ENCODE measurements at places on chromosomes 4 and X.

GRCh38 chrX:54223581-54223980 is 40.5 kb upstream of the FAM120C start:
- no peak for DNase-seq

- DNase-seq = peak; percentile 81
These were observed at the start of gene OPHN1 for GRCh38 chrX:68433155-68433980. TSS of gene OPHN1 (minus strand) at chrX:68433495. CDS start at chrX:68433020, 475 bp downstream.

DNA sequence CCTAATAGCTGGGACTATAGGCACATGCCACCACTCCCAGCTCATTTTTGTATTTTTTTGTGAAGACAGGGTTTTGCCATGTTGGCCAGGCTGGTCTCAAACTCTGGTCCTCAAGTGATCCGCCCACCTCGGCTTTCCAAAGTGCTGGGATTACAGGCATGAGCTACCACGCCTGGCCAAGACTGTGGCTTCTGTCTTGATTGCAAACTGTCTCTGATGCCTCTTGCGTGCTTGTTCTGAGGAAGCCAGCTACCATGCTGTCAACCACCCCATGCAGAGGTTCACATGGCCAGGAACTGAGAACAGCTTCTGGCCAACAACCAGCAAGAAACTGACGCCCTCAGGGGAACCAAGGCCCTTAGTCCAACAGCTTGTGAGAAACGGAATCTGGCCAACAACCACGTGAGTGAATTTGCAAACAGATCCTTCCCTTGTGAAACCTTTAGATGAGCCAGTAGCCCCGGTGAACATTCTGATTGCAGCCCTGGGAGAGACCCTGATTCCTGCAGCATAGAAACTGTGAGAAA is 71.2 kb downstream of the SUPT20HL2 start:
- peak; percentile 27 for DNase-seq

- no peak for DNase-seq
These were observed 14.3 kb upstream of the RAB9B start for GRCh38 chrX:103846386-103846785.

- DNase-seq = peak; percentile 24
These were observed 28.4 kb downstream of the RP2 start for GRCh38 chrX:46865281-46865680.

- DNase-seq = no peak
These were observed 3.1 kb downstream of the ZMYM3 start for GRCh38 chrX:71250841-71251240.

GRCh38 chrX:134551376-134552048 is 91.5 kb downstream of the HPRT1 start:
- peak; percentile 33 for DNase-seq

DNA sequence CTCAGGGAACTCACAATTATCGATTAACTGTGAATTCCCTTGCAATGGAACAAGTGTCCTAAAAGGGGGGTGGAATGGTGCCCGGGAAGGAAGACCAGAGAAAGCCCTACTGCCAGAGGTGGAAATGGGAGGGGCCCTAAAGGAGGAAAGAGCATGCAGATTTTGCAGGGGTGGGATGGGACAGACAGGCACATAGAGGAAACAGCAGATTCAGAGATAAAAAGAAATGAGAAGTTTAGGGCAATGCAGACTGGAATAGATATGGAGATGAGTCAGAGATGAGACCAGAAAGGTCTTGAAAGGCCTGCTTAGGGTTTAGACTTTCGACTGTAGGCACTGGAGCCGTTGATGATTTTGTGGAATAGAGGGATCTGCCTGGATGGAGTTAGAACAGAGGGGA is 57.4 kb upstream of the PITX2 start:
- no peak for DNase-seq

- peak; percentile 42 for DNase-seq
These were observed 55.6 kb downstream of the SPATA18 start for GRCh38 chr4:52106660-52107059.

GRCh38 chr4:187995322-187996207 is at the start of gene ZFP42:
TSS of gene ZFP42 (plus strand) at chr4:187995771. CDS start at chr4:188002808, 7,037 bp downstream.
- no peak for DNase-seq

- DNase-seq = no peak
These were observed at the start of gene SLC9B2 for GRCh38 chr4:103076747-103077347. TSS of gene SLC9B2 (minus strand) at chr4:103076761. CDS start at chr4:103067550, 9,211 bp downstream.

DNA sequence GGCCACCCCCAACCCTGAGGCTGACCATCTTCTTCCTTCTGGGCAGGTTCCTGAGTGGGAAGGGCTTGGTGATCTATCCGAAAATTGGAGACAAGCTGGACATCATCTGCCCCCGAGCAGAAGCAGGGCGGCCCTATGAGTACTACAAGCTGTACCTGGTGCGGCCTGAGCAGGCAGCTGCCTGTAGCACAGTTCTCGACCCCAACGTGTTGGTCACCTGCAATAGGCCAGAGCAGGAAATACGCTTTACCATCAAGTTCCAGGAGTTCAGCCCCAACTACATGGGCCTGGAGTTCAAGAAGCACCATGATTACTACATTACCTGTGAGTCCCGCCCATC is 9.7 kb downstream of the EFNB1 start:
- DNase-seq = no peak

- no peak for DNase-seq
These were observed 1.2 kb upstream of the MID1IP1 start for GRCh38 chrX:38799995-38800580.

GRCh38 chrX:31291131-31291530 is 219.3 kb upstream of the FTHL17 start:
- DNase-seq = peak; percentile 10

DNA sequence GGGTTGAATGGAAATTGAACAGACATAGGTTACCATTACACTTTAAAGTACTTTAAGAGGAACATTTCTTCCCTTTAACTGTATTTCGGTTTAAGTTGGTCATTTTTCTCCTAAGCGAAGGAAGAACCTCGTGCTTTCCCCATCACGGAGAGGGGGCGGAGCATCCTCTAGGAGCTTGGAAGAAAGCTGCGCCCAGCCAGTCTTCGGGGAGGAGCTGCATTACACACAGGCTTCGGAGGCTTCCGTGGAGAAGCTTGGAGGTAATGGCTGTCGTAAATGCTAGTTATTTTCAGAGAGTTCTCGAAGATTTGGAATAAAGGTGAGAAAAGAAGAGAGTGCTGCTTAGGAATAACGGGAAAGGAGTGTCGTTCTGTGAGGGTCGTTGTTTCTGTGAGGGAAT is at the start of gene PWWP3B:
PWWP3B (plus strand) TSS at position 199 of the 400 bp plus-strand sequence. CDS start 37,128 bp downstream, outside the sequence.
- DNase-seq = peak; percentile 1

GRCh38 chr4:141331534-141332358 is 111.1 kb downstream of the ZNF330 start:
- DNase-seq = no peak

DNA sequence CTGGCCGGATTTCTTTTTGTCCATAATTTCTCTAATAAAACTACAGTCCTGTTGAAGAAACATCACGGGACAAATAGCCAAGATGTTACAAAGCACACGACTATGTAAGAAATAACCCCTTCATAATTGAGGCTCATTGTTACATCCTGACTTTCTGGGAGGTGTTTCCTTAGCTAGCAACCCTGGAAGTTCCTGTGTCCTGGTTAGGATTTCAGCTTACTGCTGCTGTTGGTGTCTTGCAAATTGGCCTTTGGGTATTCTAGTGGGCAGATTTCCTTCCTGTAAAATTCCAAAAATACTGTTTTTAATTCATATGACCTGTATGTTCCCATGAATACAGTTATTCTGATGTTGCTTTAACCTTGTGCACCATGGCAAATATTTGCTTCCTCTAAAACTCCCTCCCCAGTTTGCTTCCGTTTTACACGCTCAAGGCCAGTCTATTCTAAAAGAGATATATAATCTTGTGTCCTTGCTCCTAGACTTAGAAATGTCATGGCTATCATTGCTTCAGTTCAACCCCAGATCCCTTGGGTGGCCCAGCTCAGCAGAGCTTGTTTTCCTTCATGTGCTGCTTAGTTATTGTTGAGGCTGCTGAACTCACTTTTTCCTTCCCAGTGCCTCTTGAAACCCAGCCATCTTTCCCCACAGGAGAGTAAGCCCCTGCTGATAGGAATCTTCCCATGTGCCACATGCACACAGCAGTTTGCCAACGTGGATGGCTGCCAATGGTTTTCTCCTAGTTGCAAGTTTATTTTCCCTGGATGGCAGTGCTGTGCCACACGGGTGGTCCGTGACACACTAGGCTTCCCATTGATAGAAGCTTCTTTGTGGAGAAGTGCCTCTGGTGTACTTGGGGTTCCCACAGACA is 75.8 kb downstream of the TSPAN7 start:
- no peak for DNase-seq

- no peak for DNase-seq
These were observed 42.7 kb downstream of the CNOT6L start for GRCh38 chr4:77776182-77777134.
